Stimulated activated CD8-positive, alpha-beta memory T cell treated with anti-CD3 and anti-CD28 coated beads, Interleukin-2, amount 100 ng/mL, for 1 hour (primary cell): ENCODE measurements at places on chromosomes 7 and 10.

GRCh38 chr7:7114575-7115291 lies 67.6 kb upstream of the C1GALT1 start:
- DNase-seq, result no peak

- DNase-seq, result no peak
Measured at GRCh38 chr7:140631602-140632001, 9.0 kb downstream of the DENND2A start.

DNA sequence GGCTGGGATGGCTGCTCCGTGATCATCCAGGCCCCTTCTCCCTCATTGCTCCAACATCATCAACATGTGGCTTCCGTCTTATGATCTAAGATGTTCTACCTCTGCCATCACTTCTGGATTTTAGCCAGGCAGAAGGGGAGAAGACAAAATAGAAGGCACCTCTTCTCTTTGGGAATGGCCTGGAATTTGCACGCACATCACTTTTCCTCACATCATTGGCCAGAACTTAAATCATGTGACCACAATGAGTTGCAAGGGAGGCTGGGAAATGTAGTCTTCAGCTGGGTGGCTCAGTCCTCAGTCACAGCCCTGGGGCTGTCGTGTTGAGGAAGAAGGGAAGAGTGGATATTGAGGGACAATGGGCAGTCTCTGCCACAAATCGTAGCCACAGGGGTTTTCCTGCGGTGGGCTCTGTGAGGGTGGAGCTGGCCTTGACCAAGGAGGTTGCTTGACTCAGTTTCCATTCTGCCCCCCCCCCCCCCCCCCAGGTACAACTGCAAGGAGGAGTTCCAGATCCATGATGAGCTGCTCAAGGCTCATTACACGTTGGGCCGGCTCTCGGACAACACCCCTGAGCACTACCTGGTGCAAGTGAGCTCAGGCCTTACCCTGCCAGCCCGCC lies 50.3 kb downstream of the PALD1 start:
- DNase-seq, result no peak

DNA sequence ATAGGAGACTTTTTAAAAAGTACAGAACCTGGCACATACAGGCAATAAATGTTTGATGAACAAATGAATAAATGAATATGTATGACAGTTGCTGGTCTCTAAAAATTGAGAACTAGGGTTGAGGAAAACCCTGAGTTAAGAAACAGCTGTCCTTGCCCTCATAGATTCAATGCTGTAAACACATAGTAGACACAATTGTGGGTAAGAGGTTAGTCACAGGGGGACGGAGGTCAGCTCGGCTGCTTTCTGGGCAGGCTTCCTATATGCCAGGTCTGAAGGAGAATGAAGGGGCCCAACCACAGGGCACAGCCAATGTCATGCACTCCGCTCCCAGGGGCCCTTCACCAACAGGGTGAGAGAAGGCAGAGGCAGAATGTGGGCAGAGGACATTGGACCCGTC lies 143.3 kb upstream of the RSU1 start:
- DNase-seq, result no peak

GRCh38 chr10:94617389-94617944 lies 66.1 kb upstream of the CYP2C18 start:
- DNase-seq, result no peak

DNA sequence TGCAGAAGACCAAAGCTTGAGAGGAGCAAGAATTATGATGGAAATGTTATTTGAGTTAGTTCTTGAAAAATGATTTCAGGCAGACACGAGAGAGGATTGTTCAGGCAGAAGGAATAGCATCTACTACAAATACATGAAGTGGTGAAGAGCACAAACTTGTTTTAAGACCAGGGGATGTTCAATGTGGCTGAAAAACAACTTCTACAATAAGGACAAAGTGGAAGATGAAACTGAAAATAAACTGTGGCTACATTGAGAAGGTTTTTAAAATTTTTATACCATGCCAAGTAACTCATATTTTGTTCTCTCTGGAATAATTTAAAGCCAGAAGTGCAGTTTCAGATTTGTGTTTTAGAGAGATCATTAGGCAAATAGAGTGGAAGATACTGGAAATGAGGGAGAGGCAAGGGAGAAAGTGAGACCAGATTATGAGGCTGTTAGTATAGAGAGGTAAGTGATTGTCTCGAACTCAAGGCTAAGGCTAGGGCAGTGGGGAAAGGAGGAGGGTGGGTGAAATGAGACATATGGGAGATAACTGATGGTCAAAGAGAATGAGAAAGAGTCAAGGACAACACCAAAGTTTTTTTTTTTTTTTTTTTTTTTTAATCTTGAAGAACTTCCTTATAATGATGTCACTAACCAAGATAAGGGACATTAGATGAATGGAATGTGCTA lies 115.4 kb downstream of the MDFIC start:
- no peak for DNase-seq

- DNase-seq, result no peak
Measured at GRCh38 chr7:16300361-16300895, 120.9 kb downstream of the CRPPA start.
